SJSA1 (cell line): ENCODE measurements at places on chromosomes 12 and 14.

DNA sequence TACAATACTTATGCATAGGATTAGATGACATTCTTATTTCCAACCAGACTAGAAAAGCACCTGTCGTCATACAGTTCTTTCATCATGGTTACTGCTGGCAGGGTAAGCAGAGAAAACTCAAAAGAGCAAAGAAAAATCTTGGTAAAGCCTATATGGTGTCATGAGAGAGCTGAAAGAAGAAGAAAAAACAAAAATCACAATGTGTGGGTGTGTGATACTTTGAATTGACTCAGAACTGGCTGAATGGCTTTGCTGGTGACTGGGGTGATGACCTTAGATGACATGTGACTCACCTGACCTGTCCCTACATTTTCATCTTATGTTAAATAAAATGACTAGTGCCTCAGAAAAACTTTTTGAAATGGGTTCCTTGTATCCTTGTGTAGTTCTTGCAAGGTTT, 278.1 kb upstream of the LMO3 start:
- DNase-seq, result no peak

- no peak for DNase-seq
These were observed 12.9 kb downstream of the COL2A1 start for GRCh38 chr12:47991106-47992061.

DNA sequence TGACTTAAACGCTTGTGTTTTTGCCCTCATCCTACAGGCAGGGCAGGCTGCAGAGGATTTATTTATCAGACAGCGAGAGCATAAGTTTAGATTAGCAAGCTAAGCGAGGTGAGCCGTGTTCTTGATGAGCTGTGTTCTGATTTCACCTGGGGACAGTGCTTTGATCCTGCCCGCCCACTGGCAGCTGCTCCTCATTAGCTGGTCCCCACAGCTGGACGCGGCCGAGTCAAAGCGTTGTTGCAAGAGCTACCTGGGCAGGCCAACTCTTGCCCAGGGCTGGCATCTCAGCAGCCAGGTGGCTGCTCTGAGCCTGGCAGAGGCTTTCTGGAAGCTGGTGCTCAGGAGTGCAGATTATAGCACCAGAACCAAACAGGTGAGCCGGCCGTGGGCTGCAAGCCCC, 46.8 kb upstream of the BEGAIN start:
- DNase-seq, result no peak

DNA sequence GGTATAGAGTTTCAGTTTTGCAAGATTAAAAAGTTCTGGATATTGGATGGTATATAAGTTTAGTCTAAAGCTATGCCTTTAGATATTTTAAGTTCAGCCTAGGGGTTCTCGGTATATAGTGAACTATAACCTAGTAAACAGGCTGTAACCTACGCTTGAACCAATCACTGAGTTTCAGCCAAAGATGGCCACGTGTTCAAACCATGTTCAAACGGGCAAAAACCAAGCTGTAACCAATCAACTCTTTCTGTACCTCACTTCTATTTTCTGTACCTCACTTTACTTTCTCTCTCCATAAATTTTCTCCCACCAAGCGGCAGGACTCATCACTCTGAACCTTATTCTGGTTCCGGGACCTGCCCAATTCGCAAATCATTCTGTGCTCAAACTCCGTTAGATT, 1.4 kb downstream of the TMBIM4 start:
- DNase-seq, result no peak

GRCh38 chr12:47962198-47962597, 1.2 kb upstream of the TMEM106C start:
- DNase-seq, result no peak

- no peak for DNase-seq
These were observed 2.1 kb upstream of the INHBE start for GRCh38 chr12:57452937-57453509.

DNA sequence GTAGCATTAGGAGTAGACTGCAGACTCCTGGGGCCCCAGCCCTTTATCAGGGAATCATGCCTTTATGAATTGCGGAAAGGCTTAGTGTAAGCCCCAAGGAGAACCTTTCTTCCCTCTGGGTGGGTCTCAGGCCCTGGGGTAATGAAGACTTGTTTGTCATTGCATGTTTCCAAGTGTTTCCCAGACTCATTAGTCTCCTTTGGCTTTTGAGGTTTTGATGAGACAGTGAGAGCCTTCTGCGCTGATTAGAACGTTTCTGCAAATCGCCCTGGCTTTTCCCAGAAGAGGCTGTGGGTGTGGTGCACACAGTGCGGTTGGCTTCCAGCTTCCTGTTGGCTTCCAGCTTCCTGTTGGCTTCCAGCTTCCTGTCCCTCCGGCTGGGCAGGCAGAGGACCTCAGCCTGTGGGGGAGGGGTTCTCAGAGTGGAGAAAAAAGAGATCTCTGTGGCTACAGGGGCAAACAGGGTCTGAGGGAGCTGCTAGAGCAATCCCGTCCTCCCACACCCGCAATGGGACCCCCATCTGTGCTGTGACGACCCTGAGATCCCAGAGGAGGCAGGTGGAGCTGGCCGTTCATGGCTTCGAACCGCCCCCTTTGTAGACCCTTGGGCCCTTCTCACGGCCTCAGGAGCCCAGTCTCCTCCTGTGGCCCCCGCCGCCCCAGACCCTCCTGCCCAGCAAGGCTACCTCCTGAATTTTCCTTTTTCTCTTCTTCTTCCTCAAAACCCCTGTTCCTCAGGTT, 42.1 kb downstream of the GPR68 start:
- no peak for DNase-seq

DNA sequence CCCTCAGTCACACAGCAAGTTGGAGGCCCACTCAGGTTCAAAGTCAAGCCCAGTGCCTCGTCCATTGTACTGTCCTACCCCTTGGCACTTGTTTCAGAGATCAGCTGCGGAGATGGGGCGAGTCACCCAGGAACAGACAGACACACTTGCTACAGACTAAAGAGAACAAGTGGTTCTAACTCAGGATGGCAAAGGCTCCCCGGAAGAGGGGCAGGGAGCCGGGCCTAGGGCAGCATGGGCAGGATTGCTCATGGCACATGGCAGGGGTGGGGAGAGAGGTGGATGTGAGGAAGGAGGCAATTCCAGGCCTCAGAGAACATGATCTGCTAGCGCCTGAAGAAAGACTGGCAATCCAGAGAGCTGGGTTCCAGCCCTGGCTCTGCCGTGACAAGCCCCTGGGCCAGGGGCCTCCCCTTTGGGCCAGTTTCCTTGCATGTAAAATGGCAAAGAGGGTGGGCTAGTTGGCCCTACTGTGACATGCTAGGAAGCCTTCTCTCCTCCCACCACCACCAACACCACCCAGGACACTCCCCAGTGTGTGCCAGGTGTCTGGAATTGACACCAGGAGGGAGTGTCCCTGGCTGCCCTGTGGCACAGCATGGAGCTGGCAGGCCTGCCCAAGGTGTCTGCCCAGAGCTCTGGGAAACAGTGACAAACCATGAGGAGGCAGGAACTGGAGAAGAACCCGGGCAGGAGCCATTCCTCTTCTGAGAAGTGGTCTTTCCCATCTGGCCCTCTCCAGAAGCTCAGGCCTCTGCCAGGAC, 24.0 kb upstream of the IRF2BPL start:
- no peak for DNase-seq

DNA sequence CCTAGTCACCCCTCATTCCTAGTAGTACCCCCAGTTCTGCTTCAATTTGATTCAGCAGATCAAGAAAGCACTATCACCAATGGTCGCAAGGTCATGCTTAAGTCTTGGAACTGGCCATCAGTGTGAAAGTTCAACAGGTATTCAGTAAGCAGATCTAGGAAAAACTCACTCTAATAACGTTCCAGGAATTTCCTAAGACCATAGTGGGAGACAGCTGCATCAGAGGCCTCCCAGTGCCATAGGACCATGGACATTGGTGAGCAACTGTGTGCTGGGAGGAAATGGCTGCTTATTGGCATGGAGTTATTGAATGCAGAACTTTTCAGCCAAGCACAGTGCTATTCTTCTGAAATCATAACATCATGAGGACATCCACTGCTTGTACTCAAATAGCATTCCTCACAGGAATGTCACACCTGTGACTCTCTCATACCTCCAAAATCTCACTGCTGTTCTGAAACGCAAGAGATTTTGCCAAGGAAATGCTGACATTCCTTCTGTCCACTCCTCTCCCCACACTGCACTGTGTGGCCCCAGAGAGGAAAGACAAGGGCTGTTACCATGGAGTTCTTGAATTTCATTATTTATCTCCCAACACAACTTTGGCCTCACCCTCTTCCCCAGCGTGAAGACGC, 30.9 kb upstream of the MDM2 start:
- peak; percentile 82 for DNase-seq
